Activated T-cell treated with anti-CD3 and anti-CD28 coated beads for 48 hours (primary cell): ENCODE measurements at places on chromosomes 1 and 21.

- no peak for DNase-seq
Observed at GRCh38 chr1:178630417-178630816, 94.6 kb upstream of the RALGPS2 start.

DNA sequence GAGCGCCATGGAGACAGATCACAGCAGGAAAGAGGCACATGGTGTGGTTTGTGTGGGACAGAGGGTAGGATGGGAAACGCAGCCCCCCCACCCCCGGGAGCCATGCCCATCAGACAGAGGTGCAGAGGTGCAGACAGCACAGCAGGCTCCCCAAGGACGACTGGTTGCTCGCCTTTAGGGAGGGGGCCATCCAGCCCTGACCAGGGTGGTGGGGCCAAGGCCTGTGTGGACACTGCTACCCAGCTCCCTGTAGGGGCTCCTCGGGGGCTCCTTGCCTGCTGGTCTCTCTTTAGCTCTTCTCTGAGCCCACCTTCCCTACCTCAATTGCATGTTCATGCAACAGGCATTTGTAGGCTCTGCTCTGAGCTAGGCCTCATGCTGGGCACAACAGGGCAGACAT, 3.7 kb downstream of the KCNAB2 start:
- no peak for DNase-seq

GRCh38 chr1:209853676-209854075, 25.9 kb downstream of the UTP25 start:
- no peak for DNase-seq

- no peak for DNase-seq
Observed at GRCh38 chr1:212260557-212261355, 24.5 kb upstream of the PPP2R5A start.

DNA sequence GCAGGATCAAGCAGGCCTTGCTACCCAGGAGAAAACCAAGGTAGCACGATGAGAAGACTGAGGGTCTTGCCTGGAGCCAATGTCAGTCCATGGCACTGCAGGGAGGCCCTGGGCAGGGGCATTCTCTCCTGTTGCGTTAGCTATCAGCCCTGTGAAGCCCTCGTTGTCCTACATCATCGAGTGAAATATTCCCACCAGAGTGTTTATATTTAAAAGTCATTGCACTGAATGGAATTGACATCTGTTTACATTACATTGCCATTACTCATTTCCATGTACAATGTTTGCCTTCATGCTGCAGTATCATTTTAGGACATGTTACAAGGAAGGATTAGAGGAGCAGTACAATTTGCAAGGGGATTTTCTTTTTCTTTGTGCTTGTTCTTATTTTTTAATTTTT, 243.9 kb downstream of the KAZN start:
- no peak for DNase-seq

- no peak for DNase-seq
Observed at GRCh38 chr1:115679141-115679611, 37.4 kb downstream of the VANGL1 start.

DNA sequence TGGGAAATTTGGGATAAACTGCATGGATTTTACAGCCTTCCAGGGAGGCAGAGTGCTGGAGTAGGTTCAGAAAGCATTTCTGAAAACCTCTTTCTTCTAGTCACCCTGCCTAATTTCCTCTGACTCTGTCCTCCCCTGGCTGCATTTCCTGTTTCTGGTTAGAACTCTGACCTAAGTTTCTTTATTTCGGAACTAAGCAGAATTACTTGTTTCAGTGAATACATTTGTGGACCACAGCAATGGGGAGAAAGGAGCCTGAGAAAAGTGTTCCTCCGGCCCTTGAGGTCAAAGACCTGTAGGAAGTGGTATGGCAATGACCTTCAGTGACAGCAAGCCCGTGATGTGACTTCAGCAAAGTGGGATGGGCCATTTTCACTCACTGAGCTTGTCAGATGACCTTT, 173.4 kb upstream of the RUNX1 start:
- no peak for DNase-seq

- no peak for DNase-seq
Observed at GRCh38 chr1:22030473-22030872, 22.0 kb upstream of the CDC42 start.

DNA sequence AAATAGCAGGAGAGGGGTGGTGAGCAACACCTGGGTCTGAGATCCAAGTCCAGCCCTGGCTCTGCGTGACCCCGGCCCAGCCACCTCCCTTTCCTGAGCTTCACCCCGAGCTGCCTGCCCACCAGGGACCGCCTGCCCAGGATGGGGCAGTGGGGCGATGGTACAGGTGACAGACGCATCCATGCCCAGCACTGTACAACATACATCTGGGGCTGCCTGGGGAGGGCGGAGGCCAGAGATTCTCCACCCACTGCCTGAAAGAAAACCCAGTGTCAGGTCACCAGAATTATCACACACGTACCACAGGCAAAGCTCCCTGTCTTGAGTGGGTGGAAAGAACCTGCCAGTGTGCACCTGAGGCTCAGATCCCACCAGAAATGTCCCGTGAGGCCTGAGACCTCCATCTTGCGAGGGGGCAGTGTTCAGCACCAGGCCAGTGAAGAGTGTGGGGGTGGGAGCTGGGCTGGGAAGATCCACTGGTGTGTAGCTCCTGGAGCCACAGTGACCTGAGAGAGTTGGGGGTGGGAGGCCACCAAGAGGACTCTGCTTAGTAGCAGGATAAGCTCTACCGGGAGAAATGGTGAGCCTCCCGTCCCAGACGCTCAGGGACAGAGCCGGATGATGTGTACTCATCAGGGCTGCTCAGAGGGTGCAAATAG, 81.5 kb downstream of the DMRTB1 start:
- no peak for DNase-seq

GRCh38 chr1:213083112-213083445, 32.0 kb downstream of the RPS6KC1 start:
- no peak for DNase-seq

DNA sequence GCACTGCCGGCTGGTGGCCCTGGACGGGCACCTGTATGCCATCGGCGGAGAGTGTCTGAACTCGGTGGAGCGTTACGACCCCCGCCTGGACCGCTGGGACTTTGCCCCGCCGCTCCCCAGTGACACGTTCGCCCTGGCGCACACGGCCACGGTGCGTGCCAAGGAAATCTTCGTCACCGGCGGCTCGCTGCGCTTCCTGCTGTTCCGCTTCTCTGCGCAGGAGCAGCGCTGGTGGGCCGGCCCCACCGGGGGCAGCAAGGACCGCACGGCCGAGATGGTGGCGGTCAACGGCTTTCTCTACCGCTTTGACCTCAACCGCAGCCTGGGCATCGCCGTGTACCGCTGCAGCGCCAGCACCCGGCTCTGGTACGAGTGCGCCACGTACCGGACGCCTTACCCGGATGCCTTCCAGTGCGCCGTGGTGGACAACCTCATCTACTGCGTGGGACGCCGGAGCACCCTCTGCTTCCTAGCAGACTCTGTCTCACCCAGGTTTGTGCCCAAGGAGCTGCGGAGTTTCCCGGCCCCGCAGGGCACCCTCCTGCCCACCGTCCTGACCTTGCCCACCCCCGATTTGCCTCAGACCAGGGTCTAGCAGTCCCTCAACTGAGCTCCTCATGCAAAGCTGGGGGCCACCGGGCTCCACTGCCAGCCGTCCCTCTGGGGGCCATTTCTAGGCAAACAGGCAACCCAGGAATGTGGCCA, 2.1 kb downstream of the KLHDC7A start:
- DNase-seq, result no peak

DNA sequence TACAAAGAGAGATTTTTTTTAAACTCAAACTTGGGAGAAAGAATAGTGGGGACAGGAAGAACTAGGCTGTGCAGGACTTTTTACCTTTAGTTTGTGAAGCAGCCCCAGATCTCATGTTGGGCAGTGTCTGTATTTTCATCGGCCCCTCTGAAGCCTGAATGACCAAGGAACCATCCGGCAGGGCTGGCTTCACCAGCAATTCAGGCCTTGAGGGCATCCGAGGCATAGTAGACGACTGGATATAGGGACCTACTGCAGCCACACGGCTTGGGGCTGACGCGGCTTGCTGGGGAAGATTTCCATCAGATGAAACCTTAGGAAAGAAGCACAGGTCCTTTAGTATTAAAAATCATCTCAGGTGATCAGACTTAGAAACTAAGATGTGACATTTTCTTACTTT, 43.7 kb downstream of the TP53BP2 start:
- DNase-seq, result no peak

DNA sequence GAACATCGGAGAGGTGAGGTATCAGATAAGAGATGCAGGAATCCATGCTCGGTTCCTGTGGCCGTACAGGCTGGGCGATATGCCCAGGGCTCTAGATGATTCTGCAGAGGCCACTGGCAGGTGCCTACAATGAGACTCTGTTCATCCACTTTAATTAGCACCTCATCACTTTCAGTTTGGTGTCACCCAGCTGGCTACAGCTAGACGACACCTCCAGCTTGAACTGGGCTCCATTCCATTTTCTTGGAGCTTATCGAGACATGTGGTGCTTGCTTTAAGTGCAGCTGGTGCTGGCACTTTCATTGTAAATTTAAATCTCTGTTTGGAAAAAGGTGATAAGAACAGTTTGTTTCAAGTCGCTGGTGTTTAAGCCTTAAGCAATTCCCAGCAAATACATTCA, 322.5 kb upstream of the ADGRL2 start:
- DNase-seq, result no peak

- DNase-seq, result no peak
Observed at GRCh38 chr1:3007298-3008147, 13.7 kb upstream of the ACTRT2 start.

- DNase-seq, result no peak
Observed at GRCh38 chr1:76577525-76578185, 289.6 kb upstream of the ST6GALNAC5 start.

DNA sequence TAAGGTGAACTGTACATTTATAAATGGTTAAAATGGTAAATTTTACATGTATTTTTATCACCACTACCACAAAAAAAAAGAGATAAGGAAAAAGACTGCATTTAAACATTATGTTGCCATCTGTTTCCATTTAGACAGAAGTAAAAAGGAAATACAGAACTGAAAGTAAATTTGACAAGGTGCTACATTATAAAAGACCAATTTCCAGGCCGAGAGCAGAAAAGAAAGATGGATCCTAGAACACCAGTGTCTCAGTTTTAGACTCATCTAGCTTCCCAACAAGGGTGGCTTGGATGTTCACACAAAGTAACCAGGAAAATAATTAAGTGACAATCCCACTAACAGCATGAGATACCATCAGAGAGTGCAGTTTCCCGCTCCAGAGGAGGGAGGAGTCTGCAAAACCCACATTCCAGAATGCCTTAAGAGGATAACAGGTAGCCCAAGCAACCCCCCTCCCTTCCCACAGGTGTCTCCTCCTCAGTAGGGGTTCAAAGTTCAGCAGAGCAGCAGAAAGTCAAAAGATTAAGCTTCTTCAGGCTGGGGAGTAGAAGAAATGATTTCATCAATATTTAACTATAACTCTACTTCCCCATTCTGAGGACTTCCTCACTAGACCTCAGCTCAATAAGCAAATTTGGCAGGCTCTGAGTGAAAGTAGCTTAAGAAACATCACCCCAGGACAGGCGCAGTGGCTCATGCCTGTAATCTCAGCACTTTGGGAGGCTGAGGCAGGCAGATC, 11.8 kb downstream of the TPM3 start:
- no peak for DNase-seq
